Aorta (tissue), 5 donors: ENCODE measurements at places on chromosomes 11 and 22.

GRCh38 chr11:107591378-107592230 lies 657 bp downstream of the ELMOD1 start:
- DNase-seq: no peak
- peaks cover 3% of the 10 kb centered on the region for H3K4me1 ChIP-seq
- H3K4me3 ChIP-seq: peak overlapping the region; percentile 56
- no peak overlapping the region for H3K27ac ChIP-seq

DNA sequence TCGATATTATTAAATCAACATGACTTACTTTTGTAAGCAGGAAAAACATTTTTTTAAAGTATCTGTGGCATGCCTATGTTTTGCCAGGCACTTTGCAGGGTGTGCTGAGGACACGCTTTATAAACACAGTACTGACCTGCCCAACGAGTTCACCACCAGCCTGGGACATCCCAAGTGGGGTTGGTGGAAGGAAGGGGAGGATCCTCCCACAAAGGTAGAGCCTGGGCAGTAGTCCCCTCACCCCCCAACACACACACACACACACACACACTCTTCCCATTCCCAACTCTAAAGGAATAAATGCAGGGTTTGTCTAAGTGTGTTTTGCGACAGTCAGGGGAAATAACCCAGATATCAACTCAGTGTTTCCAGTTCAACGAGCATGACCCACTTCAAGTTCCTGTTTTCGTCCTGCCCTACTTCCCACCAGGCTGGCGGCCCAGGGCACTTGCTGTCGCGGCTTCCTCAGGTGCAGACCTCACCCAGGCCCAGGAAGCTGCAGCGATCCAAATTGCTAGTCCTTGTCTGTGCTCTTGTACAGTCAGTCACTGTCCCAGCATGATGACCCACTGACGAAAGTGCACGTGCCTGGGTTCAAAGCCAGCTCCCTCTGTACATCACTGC lies 3.1 kb downstream of the CERK start:
- no peak overlapping the region for H3K27ac ChIP-seq
- no peak overlapping the region for H3K4me3 ChIP-seq
- no peaks in the 10 kb centered on the region for H3K4me1 ChIP-seq
- H3K36me3 ChIP-seq: no peaks in the 10 kb centered on the region
- H3K27me3 ChIP-seq: no peaks in the 10 kb centered on the region

GRCh38 chr11:129453293-129453721 lies 77.7 kb downstream of the BARX2 start:
- no peaks in the 10 kb centered on the region for H3K27me3 ChIP-seq
- no peak overlapping the region for H3K27ac ChIP-seq
- H3K4me3 ChIP-seq: no peak overlapping the region
- H3K36me3 ChIP-seq: no peaks in the 10 kb centered on the region
- H3K4me1 ChIP-seq: no peaks in the 10 kb centered on the region

DNA sequence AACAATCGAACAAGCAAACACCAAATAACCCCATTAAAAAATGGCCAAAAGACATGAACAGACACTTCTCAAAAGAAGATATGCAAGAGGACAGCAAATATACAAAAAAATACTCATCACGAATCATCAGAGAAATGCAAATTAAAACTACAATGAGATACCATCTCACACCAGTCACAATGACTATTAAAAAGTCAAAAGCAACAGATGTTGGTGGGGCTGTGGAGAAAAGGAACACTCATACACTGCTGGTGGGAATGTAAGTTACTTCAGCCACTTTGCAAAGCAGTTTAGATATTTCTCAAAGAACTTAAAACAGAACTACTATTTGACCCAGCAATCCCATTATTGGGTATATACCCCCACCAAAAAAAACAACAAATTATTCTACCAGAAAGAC lies 51.3 kb upstream of the FLI1 start:
- H3K27ac ChIP-seq: no peak overlapping the region
- H3K4me3 ChIP-seq: no peak overlapping the region
- H3K4me1 ChIP-seq: no peaks in the 10 kb centered on the region

GRCh38 chr22:22593964-22594656 lies 35.0 kb upstream of the PRAME start:
- H3K27me3 ChIP-seq: peaks cover 2% of the 10 kb centered on the region
- no peak for DNase-seq
- H3K4me1 ChIP-seq: no peaks in the 10 kb centered on the region
- H3K36me3 ChIP-seq: no peaks in the 10 kb centered on the region

- H3K36me3 ChIP-seq: no peaks in the 10 kb centered on the region
- no peak overlapping the region for H3K27ac ChIP-seq
- no peaks in the 10 kb centered on the region for H3K27me3 ChIP-seq
- no peak overlapping the region for H3K4me3 ChIP-seq
Measured at GRCh38 chr11:99513368-99513767, 492.6 kb downstream of the CNTN5 start.

DNA sequence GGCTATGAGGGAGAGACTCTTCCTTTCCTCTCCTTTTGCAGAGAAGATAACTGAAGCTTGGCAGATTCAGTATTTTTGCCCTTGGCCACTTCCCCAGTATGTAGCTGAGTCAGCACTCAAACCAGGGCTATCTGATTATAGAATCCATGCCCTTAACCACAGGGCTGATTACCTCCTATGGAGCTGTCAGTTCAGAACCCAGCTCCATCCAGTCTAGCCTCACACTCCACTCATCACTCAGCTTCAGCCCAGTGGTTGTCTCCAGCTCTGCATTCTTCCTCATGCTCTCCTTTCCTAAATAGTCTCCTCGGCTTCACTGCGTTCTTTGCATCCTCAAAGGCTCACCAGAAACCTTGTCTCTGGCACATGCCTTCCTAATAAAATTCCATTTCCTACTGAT lies 151.6 kb upstream of the BLID start:
- no peaks in the 10 kb centered on the region for H3K4me1 ChIP-seq
- DNase-seq: no peak
- H3K27me3 ChIP-seq: no peaks in the 10 kb centered on the region
- no peak overlapping the region for H3K4me3 ChIP-seq
